ENCODE measurements at places on chromosomes 16 and 17.

DNA sequence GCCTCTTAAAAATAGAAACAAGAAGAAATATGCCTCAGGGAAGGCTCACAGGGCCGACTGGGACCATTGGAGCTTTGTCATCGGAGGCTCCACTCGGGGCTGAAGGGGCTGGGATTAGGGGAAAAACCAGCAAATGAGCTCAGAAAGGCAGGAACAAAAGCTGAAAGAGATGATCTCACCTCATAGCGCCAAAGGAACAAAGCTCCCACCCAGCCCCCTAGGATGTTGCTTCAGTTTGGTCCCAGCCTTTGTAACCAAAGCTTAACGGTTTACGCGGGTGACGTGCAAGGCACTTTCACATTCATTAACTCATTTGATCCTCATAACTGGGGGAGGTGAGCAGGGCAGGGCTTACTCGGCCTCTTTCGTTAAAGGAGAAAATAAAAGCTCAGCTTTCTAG is 168.5 kb upstream of the DYNLRB2 start:
- no peak for DNase-seq

DNA sequence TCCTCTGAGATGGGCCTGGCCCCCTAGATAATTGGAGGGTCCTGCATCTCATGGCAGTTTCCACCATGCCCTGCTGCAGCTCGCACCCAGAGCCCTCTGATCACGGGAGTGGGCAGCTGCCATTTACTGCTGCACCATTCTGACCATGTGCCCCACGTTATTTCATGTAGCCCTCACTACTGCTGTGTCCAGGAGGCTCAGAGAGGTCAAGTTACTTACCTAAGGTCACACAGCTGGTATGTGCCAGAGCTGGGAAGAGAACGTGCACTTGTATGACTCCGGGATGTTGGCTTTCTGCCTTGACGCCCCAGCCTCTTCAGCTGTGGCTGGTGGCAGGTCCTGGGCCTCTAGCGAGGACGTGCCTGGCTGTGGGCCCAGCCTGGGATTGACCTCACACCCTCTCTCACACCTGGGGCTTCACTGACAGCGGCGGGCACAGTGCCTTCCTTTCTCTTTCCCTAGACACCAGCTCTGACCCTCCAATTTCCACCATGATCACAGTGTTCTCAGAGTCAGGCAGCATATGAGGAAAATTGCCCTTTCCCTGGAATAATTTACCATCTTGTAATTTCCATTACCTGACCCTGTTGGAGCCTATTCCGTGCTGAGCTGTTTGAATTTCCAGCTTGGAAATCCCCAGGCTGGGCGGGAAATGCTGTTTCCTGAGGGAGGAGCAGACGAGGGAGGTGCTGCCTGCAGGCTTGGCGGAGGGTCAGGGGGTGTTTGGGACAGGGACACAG is 18.5 kb upstream of the DOC2B start:
- no peak for DNase-seq

DNA sequence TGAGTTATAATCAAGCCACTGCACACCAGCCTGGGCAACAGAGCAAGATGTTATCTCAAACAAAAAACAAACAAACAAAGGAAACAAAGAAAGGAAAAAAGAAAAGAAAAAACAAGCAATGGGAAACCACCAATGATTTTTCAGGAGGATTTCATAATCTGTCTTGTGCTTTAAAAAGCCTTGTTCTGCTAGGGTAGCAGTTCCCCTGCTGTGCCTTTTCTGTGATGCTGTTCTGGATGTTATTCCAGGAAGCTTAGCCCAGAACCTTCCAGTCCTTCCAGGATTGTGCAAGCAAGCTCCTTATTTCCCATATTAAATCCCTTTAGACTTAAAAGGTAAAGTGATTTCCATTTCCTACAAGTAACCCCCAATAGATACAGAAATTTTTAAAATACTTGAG is 171.1 kb downstream of the ABCC12 start:
- no peak for DNase-seq

DNA sequence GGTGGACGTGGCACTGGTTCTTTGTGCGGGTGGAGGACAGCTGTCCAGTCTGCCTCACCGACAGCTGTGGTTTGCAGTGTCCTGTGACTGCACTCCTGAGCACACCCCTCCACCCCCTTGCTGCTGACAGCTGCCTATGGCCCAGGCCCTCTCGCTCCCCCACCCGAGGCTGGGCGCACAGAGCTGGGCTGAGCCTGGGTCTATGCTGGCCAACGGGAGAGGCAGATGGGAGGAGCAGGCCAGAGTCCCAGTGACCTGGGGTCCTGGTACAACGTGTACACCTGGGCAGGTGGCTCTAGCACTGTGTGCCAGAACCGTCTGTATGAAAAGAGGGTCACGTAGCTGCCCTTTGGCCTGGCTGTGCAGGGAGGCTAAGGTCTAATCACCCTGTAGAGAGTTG is 30.5 kb downstream of the BAIAP2 start:
- no peak for DNase-seq

GRCh38 chr17:59527931-59528330 is 37.5 kb upstream of the DHX40 start:
- DNase-seq, result no peak

DNA sequence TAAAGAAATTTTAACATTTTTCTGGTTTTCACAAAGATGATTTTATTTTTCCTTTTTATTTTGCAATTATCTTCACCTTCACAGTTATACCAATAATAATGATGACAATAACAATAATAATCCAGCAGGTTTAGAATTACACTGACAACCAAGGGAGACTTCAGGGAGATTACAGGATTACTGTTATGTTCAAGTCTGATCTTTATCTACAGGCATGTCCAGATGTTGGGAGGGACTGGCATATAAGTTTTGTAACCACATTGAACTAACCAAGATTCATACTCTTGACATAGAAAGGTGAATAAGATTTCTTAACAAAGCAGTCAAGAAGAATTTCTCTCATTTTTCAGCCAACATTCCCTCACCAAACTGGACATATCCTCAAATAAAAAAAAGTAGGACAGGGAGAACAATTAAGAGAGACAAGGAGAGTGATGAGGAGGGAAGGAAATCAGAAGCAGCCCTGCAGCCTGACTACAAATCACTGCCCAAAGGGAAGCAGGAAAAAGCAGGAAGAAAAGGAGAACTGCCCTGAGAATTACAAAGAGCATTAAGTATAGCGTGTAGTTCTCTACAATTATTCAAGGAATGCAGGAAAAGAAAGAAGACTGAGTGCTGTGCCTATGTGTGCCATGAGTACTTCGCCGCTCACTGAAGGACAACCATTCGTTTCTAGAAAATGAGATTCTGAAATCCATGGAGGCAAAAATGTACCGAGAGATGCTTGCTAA is 155.7 kb upstream of the C17orf78 start:
- DNase-seq, result no peak

DNA sequence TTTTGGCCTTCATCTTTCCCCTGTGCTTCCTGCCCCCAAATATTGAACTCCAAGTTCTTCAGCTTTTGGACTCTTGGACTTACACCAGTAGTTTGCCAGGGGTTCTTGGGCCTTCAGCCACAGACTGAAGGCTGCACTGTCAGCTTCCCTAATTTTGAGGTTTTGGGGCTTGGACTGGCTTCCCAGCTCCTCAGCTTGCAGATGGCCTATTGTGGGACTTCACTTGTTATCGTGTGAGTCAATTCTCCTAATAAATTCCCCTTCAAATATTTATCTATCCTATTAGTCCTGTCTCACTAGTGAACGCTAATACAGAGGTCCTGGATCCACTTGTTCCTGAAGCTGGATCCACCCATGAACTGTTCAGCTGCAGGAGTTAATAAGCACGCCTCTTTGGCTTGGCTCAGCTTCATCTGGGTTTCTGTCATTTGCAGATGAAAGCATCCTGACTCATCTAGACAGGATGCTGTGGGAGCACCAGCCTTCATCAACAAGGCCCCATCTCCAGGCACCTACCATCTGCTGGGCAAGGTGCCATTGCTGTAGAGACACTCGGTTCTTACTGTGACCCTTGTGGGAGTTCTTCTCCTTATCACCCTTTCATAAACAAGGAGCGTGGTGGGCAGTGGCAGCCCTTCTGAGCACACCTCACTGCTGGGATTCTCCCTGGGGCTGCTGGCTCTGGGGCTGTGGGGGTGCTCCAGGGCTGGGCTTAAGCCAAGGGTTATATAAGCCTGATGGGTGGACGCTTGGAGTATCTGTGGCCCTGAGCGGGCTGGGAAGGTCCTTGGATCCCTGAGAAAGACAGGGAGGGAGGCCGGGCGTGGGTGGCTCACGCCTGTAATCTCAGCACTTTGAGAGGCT is 23.1 kb downstream of the LAT start:
- DNase-seq, result no peak

- DNase-seq, result no peak
These were observed 8.9 kb downstream of the CHAD start for GRCh38 chr17:50459756-50460155.

GRCh38 chr17:72212041-72212440 is 91.2 kb downstream of the SOX9 start:
- DNase-seq, result no peak

GRCh38 chr16:23865853-23866252 is 30.1 kb downstream of the PRKCB start:
- DNase-seq, result no peak

DNA sequence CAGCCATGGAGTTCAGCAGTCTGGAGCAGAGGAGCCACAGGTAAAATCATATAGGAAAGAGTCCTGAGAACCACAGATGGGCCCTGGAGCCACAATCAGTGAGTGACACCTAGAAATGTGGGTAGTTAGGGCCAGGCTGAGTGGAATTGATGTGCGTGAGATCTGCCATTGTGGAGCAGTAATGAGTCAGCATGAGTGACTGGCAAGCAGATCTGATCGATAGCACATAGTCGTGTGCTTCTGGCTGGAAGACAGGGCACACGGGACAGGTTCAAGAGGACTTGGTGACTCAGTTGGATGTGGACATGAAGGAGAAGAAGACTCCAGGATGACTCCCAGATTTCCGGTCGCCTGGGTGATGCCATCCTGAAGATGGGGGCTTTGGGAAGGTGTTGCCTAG is 12.3 kb downstream of the ADORA2B start:
- no peak for DNase-seq

DNA sequence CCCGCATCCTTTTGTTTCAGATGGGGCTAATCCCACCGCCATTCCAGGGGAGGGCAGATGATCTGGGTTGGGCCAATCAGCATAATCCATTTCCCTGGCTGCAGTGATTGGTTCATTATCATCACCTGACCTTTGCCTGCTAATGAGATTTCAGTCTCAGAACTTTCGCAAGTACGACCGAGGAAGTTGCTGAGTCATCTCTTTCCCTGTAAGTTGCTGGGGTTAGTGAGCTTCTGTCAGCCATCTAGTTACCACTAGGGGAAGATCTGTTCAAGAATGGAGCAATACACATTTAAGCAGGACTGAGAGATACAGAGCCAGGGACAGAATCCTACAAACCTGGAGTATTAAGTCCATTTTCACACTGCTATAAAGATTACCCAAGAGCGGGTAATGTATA is 65.3 kb upstream of the NUDT7 start:
- DNase-seq, result no peak

DNA sequence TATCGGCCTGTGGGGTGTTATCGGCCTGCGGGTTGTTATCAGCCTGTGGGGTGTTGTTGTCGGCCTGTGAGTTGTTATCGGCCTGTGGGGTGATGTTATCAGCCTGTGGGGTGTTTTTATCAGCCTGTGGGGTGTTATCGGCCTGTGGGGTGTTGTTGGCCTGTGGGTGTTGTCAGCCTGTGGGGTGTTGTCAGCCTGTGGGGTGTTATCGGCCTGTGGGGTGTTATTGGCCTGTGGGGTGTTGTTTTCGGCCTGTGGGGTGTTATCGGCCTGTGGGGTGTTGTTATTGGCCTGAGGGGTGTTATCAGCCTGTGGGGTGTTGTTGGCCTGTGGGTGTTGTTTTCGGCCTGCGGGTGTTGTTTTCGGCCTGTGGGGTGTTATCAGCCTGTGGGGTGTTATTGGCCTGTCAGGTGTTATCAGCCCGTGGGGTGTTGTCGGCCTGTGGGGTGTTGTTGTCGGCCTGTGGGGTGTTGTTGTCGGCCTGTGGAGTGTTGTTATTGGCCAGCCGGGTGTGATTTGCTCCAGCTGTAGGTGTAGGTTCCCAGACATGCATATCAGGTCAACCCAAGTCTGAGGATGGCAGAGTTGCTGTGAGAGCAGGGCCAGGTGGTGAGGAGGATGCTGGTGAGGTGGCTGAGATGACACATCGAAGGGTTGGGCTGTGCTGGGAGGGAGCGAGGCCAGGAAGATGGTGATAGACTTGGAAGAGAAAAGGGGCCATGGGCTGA is 7.1 kb downstream of the TRARG1 start:
- no peak for DNase-seq

DNA sequence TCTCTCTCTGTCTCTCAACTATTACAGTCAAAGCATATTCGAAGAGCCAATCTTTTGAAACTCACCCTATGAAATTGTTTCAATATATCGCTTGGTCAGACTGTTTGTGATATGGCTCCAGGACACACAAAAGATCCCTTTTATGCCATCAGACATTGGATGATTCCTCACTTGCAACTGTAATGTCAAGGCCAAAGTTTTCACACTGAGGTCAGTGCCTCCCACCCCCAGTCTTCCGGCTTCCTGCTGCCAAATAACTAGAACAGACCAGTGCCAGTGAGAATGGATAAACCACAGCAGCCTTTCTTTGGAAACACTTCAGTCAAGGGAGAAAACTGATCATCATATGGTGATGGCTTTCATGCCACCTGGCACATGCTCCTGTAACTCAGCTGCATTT is 321.9 kb upstream of the ZFHX3 start:
- no peak for DNase-seq

DNA sequence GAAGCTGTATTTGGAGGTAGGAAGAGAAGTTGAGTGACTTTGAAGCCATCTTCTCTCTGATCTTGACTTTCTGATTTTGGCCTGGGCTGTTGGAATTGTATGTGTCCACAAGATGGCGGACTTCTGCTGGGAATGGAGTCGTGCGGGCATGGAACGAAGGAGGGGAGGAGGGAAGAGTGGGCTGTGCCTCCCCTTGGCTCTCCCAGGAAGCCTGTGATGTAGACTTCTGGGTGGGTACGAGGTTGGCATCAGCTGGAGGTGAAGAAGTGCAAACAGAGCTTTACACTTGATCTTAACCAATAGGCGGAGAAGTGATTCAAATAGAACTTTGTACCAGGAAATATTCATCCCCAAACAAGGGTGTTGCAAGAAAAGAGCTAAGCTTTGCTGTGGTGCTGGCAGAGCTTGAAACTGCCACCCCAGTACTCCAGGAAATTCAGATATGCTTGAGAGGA is 7.4 kb upstream of the TMEM220 start:
- no peak for DNase-seq

DNA sequence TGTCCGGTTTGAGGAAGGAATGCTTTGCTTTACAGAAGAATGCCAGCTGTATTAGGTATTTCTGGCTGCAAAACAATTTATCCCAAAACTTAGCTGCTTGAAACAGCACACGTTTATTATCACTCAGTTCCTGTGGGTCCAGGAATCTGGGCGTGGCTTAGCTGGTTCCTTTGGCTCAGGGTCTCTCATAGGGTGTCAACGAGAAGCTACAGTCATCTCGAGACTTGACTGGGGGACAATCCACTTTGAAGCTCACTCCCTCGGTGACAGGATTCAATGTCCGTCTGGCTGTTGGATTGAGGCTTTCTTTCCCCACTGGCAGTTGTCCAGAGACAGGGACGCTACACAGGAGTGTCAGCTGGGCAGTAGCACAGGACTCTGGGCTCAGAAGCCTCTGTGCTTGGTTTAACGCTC is 9.6 kb upstream of the RHBDF2 start:
- no peak for DNase-seq

- DNase-seq, result no peak
These were observed 22.5 kb downstream of the SLC6A2 start for GRCh38 chr16:55678161-55678821.

Measured in brain pericyte (primary cell).